Cerebellar nuclear complex (tissue), 1 donor: ENCODE measurements at places on chromosomes 4 and X.

DNA sequence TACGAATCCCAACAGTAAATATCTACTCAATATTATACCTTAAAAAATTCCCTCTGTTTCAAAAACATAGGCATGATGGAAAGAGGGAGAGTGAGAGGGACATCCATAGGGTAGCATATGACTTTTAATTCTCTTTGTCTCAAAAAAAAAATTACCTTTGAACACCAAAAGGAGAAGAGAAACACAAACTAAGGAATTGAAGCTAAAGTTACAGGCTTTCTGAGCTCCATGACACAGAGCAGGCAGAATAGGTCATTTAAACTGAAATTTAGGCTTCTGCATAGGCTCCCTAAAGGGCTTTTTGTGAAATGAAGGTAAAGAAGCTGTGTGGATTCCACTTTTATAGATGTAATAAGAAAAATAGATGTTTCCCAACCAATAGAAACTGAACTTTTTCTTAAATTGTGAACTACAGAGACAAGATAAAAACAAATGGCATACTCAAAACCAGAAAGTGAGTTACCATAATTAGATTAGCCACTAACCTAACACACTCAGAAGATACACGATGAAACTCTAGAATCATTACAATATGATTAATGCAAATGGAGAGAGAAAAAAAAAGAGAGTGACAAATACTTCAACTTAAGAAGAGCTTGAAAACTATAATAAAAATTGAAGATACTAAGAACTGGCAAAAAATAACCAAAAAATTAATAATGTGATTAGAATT is 584.6 kb downstream of the GABRG1 start:
- DNase-seq = no peak

- no peak for DNase-seq
Measured at GRCh38 chr4:17535906-17536305, 20.9 kb downstream of the CLRN2 start.

DNA sequence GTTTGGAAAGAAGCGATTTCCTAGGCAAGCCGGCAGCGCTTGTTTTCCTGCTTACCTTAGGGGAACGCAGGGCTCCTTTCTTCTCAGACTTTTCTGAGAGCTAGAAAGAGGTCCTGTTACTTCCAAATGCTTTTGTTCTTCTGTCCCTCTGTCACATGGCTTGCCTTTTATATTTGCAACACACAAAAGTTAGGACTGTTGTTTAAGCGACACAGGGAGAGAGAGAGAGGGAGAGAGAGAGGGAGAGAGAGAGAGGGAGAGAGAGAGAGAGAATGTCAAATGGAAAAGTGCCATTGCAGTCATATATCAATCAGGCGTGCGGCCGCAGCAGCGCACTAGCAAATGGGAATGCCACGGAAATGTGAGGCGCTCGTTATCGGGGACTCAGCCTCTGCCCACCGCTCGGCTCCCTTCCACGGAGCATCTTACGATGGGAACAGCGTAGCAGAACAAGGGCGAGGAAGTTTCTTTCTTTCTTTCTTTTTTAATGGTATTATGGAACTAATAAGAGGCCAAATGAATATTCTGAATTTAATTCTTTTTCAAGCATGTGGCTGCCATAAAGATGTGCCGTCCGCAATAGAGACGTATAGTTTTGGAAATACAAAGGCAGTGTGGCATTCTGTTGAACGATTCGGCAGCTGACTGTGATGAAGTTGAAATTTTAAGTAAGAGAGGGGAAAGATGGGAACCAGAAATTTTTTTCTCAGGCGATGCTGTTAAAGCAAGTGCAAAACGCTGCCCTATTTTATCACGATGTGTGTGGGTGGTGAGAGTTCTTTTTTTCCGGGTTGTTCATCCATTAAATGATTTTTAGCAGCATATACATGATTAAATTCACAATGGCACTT is at the start of gene NDP:
NDP (minus strand) TSS at position 142 of the 851 bp plus-strand sequence. CDS start 14,745 bp downstream, outside the sequence.
- no peak for DNase-seq

GRCh38 chrX:110317820-110318663 is at the start of gene AMMECR1:
Gene AMMECR1, minus strand, starts transcription at chrX:110318085. Its CDS starts 14 bp downstream, at chrX:110318071.
- no peak for DNase-seq

DNA sequence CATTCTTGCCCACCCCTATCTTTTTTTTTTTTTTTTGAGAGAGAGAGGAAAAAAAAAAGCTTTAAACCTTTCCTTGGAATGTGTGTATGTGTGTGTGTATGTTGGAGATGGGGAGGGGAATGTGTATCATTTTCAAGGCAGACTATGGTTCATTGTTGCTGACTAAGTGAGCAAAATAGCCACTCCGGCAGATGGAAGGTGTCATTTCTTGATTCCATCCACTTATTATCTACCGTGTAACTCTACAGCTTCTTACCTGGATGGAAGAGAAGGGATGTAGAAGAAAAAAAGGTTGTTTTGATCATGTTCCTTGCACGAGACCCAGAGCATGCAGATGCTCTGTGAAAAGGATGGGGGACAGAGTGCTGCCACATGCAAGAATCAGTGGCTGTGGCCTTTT is 5.9 kb upstream of the GK2 start:
- no peak for DNase-seq
